ENCODE measurements at places on chromosomes 11 and 22.
A peak's percentile ranks its signal among the peaks of the same experiment; 100 is the strongest.

DNA sequence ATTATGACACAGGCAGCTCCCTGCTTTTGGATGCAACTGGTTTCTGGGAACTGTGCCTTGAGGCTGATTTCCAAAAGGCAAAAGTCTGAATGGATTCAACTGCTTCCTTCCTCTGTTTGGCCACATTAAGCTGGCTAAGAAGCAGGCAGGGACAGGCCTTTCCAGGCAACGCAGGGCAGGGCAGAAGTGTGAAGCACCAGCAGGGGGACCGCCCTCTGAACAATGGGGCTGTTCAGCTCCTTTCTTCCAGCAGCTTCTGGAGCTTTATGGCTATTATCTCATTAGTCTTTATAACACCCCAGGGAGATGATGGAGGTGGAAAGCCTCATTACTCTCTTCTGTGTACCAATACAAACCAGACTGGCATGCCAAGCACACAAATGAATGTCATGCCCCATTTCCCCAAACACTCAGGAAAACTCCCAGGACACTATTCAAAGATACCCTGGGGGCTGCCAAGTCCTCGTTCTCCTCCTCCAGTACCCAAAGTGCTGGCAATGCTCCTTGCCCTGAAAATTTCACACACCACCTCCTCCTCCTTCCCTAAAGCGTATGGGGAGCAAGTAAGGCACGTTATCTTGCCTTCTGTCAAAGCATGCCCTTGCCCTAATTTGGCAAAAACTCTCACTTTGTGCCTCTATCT lies 21.3 kb downstream of the MORC2 start:
- peak; percentile 82 for DNase-seq

DNA sequence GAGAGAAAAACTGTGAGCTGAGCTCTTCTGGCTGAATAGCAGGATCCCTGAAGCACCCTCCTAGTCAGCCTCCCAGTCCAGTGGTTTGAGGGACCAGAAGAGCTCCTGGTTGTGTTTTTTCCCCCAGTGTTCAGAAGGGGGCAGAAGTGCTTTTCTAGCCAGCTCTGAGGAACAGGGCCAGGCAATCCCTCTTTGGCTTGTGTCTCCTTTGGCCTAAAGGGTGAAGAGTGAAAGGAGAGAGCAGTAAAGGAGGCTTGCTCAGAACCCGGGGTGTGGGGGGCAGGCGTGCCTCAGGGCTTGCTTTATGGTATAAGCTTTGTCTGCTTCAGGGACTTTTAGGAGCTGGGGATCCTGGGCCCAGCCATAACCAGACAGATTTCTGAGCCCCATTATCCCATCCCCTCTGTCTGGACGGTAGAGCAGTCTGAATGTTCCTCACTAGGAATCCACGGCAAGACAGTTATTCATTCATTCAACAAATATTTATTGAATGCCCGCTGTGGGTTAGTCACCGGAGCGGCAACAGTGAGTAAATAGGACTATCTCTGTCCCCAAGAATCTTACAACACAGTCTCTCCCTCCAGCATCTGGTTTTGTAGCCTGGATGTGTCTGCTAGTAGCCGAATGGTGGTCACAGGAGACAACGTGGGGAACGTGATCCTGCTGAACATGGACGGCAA lies 14.5 kb downstream of the ACP2 start:
- DNase-seq: peak; percentile 42

GRCh38 chr11:65851083-65851579 lies 6.8 kb downstream of the CFL1 start:
- peak; percentile 50 for DNase-seq

DNA sequence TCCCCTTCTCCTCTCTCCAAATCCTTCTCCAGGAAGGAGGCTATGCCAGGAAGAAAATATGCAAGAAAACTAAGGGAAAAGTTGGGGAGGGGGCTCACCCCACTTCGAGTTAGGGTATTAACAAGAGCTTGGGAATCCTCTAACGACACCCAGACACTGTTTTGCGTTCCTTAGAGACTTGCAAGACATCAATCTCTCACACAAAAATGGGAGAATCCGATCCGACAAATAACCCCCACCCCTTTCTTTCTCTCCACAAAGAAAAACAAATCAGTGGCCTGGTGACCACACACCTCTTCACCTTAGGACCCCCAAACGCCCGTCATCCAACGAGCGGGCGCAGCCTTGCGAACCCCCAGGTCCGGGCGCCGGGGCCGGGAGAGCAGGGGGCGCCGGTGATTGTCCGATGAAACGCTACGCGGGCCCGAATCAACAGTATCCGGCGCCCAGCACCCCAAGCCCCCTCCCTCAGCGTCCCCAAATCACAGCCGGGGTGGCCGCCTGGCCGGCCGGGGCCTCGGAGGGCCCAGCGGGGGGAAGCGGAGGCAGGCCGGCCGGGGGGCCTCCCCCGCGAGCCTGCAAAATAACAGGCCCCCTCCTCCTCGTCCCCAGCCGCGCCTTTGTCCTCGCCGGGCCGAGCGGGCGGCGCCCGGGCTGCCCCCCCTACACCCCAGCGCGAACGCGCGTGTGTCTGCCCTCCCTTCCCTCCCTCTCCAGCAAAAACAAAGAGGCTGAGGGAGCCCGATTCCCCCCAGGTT lies 690 bp downstream of the CSNK1E start:
- DNase-seq: peak; percentile 33

GRCh38 chr11:10400856-10401255 lies 54.2 kb upstream of the AMPD3 start:
- DNase-seq: no peak

GRCh38 chr22:42396621-42397331 lies 35.4 kb downstream of the NFAM1 start:
- DNase-seq: no peak

GRCh38 chr11:101617735-101618332 lies 34.0 kb upstream of the TRPC6 start:
- DNase-seq: no peak

DNA sequence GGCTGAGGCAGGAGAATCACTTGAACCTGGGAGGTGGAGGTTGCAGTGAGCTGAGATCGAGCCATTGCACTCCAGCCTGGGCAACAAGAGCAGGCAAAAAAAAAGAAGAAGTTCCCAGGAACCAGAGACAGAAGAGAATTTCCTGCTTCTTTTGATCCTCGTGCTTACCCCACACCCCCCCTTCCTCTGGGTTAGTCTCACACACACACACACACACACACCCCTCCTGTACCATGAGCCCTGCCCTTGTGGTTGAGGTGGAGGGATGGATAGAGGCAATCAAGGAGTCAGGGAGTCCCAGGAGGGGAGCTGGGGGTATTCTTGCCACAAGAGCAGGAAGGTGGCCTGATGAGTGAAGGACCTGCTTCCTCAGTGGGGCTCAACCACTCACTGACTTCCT lies 4.1 kb upstream of the UBE2L6 start:
- no peak for DNase-seq

GRCh38 chr11:106288057-106288456 lies 210.6 kb downstream of the AASDHPPT start:
- no peak for DNase-seq

Measured in NCI-H526 (cell line).